ENCODE measurements at places on chromosomes 16 and 17.
A peak's percentile ranks its signal among the peaks of the same experiment; 100 is the strongest.

- DNase-seq, result no peak
Measured at GRCh38 chr17:18949566-18949965, 2.4 kb upstream of the SLC5A10 start.

GRCh38 chr17:75518201-75518600, 1.9 kb downstream of the TSEN54 start:
- DNase-seq, result no peak

DNA sequence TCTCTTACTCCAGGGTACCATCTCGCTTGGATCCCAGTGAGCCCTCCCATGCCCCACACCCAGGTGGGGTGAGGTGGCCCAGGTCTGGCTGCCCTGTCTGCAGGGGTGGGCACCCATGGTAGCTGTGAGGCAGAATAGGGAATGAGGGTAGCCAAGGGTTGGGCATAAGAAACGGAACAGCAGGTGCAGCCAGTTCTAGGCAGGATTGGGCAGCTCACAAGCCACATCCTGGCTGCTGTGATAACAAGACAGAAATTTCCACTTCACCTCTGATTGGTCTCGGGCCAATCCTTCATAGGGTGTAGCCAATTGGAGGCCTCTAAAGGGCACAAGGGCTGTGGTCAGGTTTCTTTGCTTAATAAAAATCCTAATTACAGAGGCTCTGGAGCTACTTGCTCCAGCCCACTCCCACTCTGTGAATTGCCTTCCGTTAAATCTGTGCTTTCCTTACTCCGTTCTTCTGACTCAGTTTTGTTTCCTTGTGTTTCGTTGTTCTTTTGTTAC, 1.5 kb upstream of the ARHGDIG start:
- DNase-seq, result peak; percentile 15

DNA sequence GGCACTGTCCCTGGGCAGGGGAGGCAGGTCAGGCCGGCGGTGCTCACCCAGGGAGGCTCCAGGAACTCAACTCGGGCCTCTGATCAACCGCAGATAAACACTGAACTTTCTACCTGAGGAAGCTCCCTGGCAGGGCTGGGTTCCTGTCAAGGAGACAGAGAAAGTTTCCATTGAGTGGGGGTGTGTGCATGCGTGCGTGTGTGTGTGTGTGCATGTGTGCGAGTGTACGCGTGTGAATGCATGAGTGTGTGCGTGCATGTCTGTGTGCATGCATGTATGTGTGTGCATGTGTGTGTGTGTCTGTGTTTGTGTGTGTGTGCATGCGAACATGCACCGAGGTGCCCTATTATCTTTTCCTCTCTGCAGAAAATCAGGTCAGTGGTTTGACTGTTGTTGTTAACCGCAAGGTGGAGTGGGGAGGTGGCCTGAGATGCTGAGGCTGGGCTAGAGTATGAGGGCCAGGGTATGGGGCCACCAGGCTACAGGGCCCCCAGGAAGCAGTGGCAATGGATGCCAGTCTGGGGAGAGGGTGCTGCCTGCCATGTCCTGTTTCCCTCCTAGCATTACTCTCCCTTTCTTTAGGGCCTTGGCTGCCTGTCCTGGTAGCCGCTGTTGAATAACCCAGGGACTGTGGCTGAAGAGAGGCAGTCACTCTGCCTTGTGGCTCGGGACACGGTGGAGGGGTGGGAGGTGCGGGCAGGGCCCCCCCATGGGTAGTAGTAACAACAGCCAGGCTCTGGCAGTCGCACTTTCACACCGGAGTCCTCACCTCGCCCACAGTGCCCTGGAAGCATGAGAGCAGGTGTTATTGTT, 24.0 kb downstream of the CCR7 start:
- DNase-seq, result no peak

- DNase-seq, result no peak
Measured at GRCh38 chr16:71780521-71781089, 28.0 kb downstream of the AP1G1 start.

DNA sequence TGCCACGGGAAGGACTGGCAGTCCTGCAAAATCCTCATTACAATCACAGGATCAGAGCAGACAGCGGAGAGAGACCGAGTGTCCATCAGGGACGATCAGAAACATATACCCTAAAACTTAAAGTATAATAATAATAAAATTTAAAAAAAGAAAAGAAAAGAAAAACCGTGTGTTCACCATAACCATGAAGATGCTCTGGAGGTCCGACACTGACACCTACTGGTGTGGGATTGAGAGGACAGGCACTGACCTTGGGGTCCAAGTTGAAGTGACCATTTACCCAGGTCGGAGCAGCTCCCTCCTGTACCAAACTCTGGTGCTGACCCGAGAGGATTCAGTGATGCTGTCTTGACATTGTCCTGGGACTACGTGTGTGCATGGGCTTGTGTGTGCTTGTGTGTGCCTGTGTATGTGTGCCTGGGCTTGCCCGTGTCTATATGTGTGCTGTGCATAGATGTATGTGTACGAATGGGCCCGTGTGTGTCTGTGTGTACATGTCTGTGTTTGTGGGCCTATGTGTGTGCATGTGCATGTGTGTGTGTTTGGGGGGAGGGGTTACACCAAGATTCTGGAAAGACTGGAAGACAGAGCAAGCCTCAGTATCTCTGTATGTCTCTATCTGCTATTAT, 10.0 kb upstream of the CD300LD start:
- peak; percentile 26 for DNase-seq

- DNase-seq, result no peak
Measured at GRCh38 chr17:81166033-81166492, at the start of gene AATK. Gene AATK (minus strand): TSS chr17:81166221. CDS start chr17:81165992, 229 bp downstream.

DNA sequence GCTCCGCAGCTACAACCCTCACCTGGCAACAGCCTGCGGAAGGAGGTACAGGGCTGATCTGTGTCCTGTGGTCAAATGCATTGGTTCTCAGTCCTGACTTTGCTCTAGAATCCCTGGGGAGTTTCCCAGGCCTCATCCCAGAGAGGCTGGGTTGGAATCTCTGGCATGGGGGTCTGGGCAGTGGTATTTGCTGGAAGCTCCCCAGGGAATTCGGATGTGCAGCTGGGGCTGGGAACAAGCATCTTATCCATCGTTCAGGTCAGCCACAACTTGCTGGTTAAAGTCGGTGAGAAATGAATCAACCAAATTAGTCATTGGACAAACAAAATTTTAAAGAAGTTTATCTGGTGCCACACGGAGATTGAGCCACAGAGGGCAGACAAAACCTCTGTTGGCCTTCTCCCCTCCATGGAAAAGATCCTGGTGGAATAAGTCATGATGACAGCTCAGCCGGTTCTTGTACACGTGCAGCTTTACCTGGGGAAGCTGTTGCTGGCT, 231.2 kb downstream of the FOXL1 start:
- DNase-seq, result peak; percentile 98

DNA sequence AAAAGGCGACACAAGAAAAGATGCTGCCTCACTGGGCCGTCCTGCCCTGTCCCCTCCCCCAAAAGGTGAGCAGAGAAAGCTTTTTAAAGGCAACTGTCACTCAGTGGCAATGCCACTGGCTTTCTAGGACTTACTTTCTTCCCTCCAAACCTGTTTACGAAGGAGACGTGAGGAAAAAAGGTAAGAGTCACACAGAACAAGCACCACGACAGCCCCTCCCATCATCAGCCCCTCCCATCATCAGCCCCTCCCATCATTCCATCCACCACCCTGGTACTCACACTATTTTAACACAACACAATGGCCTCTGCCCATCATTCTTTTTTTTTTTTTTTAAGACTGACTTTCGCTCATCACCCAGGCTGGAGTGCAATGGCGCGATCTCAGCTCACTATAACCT, 77.1 kb downstream of the NXN start:
- no peak for DNase-seq

DNA sequence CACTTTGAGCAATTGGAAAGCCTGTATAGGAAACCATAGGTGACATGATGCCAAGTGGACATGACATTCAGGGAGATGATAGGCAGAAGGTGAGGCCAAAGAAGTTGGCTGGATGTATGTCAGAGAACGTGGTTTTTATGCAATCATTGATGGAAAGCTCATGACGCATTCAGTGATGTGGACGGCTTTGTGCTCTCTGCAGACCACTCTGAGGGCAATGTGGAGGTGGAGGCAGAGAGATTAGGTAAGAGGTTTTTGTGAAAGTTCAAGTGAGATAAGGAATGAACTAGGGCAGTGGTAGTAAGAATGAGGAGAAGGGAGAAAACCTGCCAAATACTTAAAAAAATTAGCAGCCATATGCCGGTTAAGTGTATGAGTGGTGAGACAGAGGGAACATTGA, 99.0 kb downstream of the PRKCA start:
- no peak for DNase-seq

- DNase-seq, result no peak
Measured at GRCh38 chr17:42287305-42287976, 857 bp upstream of the STAT5A start.

DNA sequence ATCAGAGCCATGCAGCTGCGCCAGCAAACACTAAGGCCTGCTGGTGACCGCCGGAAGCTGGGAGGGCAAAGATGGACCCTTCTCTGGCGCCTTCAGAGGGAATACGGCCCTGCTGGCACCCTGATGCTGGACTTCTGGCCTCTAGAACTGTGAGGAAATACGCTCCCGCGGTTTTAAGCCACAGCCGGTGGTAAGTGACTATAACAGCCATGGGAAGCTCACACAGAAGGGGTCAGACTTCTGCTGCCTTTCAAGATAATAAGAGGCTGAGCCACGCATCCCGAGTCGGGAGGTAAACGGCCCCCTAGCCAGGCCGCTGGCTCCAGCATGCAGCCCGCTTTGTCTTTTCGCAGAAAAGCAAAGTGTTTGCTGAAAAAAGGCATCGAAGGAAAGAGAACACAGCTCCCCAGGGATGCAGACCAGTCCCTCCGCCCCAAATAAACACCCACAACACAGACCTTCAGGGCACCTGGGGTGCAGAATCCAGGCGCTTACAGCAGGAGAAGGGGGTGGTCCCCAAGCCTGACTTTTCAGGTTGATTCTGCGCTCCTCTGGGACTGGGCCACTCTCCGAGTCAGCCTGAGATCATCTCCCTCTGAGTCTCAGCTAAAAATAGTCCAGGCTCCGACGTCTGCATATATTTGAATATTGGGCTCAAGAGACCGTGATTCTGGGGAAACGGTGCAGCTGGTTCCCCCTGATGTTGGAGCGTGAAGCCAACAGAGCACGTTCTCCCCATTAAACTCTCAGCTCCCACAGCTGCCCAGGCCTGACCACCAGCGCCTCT, 89.7 kb downstream of the MGAT5B start:
- DNase-seq, result no peak

DNA sequence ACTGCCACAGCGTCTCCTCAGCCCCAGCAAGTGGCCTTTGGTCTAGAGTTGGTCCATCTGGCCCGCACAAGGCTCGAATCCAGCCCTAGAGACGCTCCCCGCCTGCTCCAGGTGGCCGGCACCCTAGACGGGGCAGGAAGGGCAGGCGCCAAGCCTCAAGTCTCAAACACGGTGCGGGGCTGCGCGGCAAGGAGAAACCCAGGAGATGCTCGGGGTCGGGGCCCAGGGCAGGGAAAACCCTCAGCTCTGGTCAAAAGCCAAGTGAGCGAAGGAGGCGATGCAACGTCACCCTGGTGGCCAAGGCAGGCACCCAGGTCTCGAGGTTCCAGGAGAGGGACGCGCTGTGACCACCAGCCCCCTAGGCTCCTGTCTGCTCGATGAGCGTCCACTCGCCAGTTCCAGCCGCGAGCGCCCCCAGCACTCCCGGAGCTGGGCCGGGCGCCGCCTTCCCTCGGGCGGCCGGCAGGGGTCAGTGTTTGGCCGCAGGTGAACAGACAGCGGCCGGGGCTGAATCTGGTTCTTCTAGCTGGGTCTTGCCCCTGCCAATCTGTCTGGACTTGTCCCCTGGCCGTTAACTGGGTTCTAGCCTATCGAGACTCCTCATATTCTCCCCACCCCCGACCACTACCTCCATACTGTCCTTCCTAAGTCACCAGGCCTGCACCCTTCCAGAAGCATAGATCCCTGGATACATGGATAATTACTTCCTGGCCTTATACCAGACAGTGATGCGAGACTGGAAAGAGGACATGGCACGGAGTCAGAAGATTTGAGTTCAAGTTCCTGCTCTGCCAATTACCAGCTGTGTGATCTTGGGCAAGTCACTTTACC, 44.0 kb downstream of the PRAC1 start:
- no peak for DNase-seq

GRCh38 chr17:12909046-12909445, 108.8 kb downstream of the ELAC2 start:
- no peak for DNase-seq

- no peak for DNase-seq
Measured at GRCh38 chr16:89375021-89375420, 115.3 kb downstream of the ANKRD11 start.

Data from RCC 7860 (cell line).